ENCODE measurements at places on chromosomes 2 and 18. TPM values are rescaled to one million over a fixed set of nuclear protein-coding genes. Genes with fewer than 3 reads are reported as not detected.

SIX2 gene
- polyA plus RNA-seq: 0.45 TPM

LDAH gene
- polyA plus RNA-seq: 21.4 TPM

LYG2 gene
- 0.60 TPM for polyA plus RNA-seq

SERPINB13 gene
- not detected for polyA plus RNA-seq

TMEM37 gene
- 26.1 TPM for polyA plus RNA-seq

EML6 gene
- polyA plus RNA-seq: 1.2 TPM

SLC8A1 gene
- polyA plus RNA-seq: 7.6 TPM

BZW1 gene
- polyA plus RNA-seq: 236 TPM

MXD1 gene
- polyA plus RNA-seq: 12.9 TPM

C2orf66 gene
- 0.20 TPM for polyA plus RNA-seq

DNA sequence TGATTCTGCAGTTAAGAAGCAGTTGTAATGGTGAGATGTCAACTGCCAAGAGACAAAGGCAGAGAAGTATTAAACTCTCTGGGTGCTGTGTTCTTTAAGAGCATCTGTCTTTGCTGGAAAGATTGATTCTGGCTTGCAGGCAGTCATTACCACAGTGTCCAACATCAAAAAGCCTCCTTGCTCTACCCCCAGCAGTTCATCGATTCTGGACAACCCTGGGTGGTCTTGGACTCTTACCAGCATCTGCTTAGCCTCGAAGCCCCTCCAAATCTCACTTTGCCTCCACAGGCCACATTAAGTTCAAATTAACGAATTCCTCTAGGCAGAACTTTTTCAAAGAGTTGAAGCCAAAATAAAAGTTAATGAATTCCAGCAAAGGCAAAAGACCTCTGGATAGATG is 1061.4 kb downstream of the TSN start:
- no peak overlapping the region for H3K27ac ChIP-seq
- no peaks in the 10 kb centered on the region for H3K27me3 ChIP-seq
- DNase-seq: peak; percentile 42
- H3K36me3 ChIP-seq: no peaks in the 10 kb centered on the region

DNA sequence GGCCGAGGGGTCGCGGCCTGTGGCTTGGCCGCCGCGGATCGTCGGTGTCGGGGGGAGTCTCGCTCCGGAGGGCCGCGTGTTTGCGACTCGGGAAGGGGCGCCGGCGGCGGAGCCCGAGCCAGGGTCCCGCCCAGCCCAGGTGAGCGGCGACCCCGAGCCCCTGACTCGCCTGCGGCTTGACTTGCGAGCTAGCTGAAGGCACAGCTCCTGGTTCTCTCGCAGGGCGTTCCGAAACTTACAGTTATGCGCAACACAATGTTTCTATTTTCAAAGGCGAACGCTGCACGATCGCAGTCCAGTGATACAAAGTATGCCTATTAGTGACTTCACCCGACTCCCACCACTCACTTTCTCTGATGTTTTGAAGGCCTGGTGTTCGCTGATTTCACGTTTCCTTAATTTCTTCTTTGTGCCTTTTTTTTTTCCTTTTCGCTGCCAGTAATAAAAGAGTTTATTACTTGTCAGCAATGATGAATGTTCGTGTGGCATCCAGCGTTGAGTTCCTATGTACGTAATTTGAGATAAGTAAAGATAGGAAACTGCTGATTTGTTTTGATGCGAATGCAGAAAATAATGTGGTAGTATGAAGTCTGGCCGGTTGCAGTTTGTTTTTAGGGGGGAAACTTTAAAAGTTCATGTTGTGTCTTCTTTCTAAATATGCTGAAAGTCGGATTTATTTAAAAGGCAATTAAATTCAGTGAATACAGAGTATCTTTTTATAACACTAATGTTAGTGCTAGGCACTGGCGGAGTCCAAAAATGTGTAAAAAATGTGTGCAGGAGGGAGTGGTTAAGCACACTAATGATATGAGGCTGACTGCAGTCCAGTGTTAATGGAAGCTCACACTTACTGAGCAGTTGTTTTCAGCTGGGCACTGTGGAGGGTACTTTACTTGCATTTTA is 706 bp downstream of the UBXN2A start:
- H3K4me1 ChIP-seq: no peaks in the 10 kb centered on the region
- peak overlapping the region; percentile 66 for H3K4me3 ChIP-seq
- peak overlapping the region; percentile 87 for H3K27ac ChIP-seq
- H3K27me3 ChIP-seq: no peaks in the 10 kb centered on the region

DNA sequence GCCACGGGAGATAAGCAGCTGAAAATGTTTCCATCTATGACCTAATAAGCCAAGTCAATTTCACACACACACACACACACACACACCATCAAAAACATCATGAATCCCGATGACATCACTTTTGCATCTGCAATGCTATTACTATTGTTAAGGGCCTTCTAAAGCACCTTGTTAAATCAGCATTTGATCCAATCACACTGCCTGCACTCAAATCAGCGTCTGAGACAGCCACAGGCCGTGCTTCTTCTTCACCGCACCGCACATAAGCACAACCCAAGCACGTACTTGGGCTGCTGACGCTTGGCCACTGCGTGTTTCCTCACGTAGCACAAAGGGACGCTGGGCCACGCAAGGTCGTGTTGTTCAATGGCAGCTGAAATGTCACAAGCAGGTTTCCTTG is 15.8 kb upstream of the MTCL1 start:
- H3K27me3 ChIP-seq: no peaks in the 10 kb centered on the region
- H3K27ac ChIP-seq: no peak overlapping the region
- no peak for DNase-seq
- H3K36me3 ChIP-seq: no peaks in the 10 kb centered on the region

DNA sequence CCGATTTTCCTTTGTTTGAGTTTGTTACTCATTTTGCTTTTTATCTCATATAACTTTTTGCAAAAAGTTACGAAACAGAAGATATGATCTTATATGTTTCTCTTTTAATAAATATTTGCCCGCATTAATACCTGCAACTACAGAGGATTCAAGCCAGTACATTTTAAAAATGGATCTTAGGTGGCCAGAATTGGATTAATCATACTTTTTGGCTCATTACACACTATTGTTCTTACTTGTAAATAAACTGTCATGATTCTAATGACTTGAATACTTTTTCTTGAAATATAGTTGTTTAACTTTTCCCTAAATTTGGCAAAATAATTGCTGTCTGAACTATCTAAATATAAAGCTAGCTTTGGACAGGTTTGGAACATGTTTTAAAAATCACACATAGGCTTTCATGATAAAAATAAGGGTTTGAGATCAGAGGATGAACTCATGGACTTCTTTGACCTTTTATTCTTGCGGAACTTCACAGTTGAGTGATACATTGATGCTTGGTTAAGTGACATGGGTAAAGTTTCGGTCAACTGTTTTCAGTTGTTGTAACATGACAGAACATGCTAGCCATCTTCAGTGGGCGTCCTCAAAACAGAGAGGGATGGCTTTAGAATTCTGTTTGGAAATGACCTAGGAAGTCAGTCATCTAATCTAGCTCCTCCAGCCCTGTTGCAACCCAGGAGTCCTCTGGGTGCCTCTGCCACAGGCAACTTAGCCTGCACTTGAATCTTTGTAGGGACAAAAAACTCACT is 44.5 kb downstream of the LTBP1 start:
- no peak for DNase-seq
- no peaks in the 10 kb centered on the region for H3K27me3 ChIP-seq
- no peaks in the 10 kb centered on the region for H3K36me3 ChIP-seq
- H3K4me3 ChIP-seq: no peak overlapping the region
- no peaks in the 10 kb centered on the region for H3K4me1 ChIP-seq

- H3K4me1 ChIP-seq: no peaks in the 10 kb centered on the region
- DNase-seq: no peak
- H3K27me3 ChIP-seq: peaks cover 46% of the 10 kb centered on the region
- H3K27ac ChIP-seq: no peak overlapping the region
- no peaks in the 10 kb centered on the region for H3K36me3 ChIP-seq
- no peak overlapping the region for H3K4me3 ChIP-seq
These were observed 79.7 kb downstream of the ARHGEF4 start for GRCh38 chr2:130916438-130916705.

DNA sequence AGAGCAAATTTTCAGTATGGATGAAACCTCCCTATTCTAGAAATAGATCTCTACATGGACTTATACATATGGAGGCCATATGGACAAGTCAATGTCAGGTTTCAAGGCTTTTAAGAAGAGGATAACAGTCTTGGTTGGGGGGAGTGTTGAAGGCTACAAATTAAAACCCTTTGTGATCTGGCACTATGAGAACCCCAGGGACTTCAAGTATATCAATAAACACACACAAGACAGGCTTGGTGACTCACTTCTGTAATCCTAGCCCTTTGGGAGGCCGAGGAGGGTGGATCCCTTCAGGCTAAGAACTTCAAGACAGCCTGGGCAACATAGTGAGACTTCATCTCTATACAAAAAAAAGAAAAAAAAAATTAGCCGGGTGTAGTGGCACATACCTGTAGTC is 127.2 kb upstream of the SP5 start:
- no peak overlapping the region for H3K4me3 ChIP-seq
- H3K27me3 ChIP-seq: no peaks in the 10 kb centered on the region
- no peaks in the 10 kb centered on the region for H3K36me3 ChIP-seq
- H3K27ac ChIP-seq: no peak overlapping the region
- H3K4me1 ChIP-seq: no peaks in the 10 kb centered on the region

- H3K4me3 ChIP-seq: no peak overlapping the region
- H3K36me3 ChIP-seq: peaks cover 2% of the 10 kb centered on the region
- H3K4me1 ChIP-seq: peaks cover 17% of the 10 kb centered on the region
These were observed 44.1 kb downstream of the GORASP2 start for GRCh38 chr2:170973225-170973491.

DNA sequence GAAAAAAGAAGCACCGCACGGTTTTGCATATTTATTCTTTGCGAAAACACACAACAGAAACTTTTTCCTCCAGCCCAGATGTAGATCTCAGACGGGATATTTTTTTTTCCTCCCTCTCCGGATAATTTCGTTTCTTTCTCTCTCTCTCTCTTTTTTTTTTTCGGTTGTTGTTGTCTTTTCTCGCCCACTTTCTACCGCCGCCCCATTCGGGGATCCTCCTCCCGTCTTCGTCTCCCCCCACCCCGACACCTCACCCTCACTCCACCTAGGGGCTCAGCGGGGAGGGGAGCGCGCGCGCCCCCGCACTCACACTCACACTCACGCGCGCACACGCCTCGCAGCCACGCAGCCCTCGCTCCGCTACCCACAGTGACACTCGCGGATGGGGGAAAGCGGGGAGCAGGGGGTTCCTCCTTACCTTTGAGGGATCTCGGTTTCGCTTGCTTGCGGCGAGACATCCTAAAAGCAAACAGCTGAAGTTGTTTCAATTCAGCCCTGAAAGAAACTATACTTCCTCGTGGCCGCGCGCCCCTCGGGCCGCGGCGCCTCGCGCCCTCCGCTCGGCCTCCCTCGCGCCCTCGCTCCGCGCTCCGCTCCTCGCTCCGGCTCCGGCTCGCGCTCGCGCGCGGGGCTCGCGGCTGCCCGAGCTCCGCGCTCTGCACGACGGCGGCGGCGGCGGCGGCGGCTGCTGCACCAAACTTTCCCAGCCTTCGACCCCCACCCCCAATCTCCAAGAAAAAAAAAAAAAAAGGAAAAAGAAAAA is 1.3 kb downstream of the ZNF521 start:
- peak; percentile 69 for DNase-seq
- peaks cover 6% of the 10 kb centered on the region for H3K27me3 ChIP-seq
- no peaks in the 10 kb centered on the region for H3K4me1 ChIP-seq
- H3K36me3 ChIP-seq: no peaks in the 10 kb centered on the region

DNA sequence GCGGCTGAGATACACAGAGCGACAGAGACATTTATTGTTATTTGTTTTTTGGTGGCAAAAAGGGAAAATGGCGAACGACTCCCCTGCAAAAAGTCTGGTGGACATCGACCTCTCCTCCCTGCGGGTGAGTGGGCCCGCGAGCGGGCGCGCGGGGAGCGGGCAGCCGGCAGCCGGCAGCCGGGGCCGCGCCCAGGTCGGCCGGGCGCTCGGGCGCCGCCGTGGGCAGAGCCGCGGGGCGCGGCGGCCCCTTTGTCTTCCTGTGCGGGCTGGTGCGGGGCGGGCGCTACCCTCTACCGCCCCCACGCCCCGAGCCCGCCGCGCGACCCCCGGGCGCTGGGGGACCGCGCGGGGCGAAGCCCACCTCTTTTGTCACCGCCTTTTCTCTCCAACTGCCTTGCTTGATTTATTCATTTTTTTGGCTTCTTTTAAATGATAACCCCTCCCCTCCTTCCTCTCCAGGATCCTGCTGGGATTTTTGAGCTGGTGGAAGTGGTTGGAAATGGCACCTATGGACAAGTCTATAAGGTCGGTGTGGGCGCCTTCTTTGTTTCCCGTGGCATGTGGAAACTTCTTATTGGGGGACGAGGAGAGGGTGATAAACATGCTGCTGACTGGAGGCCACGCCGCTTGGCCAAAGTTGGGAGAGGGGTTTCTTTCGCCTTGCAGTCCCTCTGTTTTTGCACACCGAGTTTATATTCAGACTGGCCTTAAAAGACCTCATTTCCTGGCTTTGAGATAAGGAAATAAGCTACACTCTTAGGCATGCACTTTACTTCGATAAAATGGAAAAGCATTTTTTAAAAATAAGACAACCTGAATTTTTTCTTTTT is 722 bp downstream of the MAP4K4 start:
- peak overlapping the region; percentile 78 for H3K27ac ChIP-seq
- no peaks in the 10 kb centered on the region for H3K4me1 ChIP-seq
- no peaks in the 10 kb centered on the region for H3K36me3 ChIP-seq
- peaks cover 8% of the 10 kb centered on the region for H3K27me3 ChIP-seq
- peak; percentile 43 for DNase-seq

DNA sequence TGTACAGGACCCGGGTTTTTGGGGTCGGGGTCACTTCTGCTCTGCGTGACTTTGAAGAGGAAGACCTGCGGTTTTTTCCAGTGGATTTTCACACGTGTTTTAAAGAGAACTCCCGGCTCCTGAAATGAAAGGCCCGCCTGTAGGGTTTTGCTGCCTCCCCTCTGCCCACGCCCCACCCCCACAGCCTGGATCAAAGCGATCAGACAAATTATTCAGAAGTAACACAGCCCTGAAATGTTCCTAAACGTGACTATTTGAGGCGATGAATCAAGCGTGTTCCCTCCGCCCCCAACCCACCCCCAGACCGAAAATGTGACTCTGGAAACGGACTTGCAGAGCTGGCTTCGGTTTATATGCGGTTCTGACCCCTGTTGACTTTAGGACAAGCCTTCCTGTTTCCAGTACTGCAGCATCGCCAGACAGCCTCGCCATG is 28.7 kb upstream of the SMIM21 start:
- H3K36me3 ChIP-seq: no peaks in the 10 kb centered on the region
- H3K4me3 ChIP-seq: peak overlapping the region; percentile 33
- DNase-seq: no peak
- H3K27me3 ChIP-seq: peaks cover 12% of the 10 kb centered on the region

DNA sequence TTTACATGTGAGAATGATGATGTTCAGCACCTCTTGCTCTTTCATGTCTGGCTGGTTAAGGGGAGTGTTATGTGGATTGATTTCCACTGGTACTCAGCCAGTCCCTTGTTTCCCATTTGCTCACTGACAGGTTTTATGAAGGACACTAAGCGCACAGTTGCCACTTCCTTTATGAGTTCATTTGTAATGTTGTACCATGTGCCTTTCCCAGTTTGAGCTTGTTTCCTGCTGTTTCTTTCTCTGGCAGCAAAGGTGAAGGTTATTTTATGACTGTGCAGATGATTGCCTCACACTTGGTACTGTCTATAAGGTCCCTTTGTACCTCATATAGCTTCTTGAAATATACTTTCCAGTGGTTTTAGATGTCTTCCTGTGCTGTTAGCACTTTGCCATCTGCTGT is 1700.5 kb upstream of the TMEFF2 start:
- H3K27me3 ChIP-seq: no peaks in the 10 kb centered on the region
- DNase-seq: no peak
- H3K4me3 ChIP-seq: no peak overlapping the region
- H3K4me1 ChIP-seq: no peaks in the 10 kb centered on the region
- H3K27ac ChIP-seq: no peak overlapping the region

All from left lung (tissue), 14 donors.